GM13976 (cell line): ENCODE measurements at places on chromosomes 16 and 17.

DNA sequence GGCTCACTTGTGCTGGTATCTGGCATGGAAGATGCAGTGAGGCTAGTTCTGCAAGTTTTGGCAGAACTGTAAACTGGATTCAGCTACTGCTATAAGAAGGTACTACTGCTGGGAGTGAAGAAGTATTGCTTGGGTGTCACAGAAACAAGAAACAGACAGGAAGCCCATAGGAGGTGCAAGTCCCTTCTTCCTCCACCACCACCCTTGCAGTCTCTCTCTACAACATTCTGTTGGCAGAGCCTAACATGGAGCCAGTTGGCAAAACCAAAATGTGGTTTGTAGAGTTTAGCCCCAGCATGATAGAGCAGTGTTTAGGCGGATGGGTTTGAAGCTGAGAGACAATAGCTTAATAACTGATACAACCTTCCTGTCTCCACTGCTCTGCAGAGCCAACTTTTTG lies 72.6 kb downstream of the NLK start:
- no peak for DNase-seq

GRCh38 chr16:29809850-29810698 lies 1.9 kb upstream of the PRRT2 start:
- no peak for DNase-seq

GRCh38 chr16:22692034-22692433 lies 121.9 kb upstream of the HS3ST2 start:
- no peak for DNase-seq

GRCh38 chr16:53775821-53776431 lies 72.0 kb downstream of the FTO start:
- DNase-seq: no peak

- no peak for DNase-seq
These were observed 28.6 kb downstream of the ADCY7 start for GRCh38 chr16:50294955-50295354.

DNA sequence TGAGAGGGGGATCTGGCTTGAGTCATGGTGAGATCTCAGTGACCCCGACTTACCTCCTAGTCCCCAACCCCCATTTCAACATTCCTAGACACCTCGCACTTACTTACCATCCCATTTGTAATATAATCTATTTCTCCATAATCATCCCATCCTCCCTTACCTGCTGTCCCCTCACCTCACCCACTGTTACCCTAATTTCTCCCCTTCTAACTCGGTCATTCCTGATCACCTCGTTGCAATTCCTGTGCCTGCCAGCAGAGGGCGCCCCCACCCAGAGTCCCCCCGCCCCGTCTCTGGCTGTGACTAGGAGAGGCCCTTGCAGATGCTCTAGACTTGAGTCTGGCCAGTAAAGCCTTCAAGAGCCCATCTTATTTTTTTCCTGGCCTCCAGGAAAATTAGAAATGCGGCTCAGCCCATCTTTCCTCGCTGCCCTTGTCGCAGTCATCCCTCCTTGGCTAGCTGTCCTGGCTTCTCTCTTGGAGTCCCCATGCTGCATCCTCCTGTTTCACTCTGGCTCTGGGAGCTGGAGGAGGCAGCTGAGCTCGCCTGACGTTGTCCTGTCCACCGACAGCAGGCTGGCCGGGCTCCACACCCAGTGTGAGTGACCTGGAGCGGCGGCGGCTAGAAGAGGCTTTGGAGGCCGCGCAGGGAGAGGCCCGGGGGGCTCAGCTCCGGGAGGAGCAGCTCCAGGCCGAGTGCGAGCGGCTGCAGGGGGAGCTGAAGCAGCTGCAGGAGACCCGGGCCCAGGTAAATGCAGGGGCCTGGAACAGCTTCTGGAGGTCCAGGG lies 5.0 kb downstream of the TBKBP1 start:
- peak; percentile 95 for DNase-seq

DNA sequence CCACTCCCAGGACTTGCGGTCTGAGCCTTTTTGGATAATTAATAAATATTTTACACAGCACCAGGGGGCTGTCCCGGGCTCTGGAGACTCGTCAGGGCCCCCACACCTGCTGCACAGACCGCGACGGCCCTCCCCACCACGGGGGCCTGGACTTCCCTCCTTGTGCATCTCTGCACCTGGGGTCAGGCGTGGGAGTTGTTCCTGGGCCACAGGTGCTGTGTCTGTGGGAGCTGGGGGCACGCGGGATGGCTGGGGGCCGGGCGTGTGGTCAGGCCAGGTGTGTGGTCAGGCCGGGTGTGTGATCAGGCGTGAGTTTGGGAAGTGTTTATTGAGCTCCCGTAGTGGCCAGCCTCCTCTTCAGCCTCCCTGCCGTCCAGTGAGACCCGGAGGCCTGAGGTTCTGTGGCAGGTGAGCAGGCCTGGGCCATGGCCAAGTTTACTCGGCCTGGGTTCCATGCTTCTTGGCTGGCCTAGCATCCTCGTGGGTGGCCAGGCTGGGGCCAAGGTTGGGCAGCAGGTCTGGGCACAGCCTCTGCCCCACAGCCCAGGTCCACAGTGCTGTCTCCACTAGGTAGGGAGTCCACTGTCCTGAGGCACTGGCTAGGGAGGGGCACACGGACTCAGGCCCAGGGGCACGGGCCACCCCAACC lies 1.9 kb upstream of the STUB1 start:
- no peak for DNase-seq

DNA sequence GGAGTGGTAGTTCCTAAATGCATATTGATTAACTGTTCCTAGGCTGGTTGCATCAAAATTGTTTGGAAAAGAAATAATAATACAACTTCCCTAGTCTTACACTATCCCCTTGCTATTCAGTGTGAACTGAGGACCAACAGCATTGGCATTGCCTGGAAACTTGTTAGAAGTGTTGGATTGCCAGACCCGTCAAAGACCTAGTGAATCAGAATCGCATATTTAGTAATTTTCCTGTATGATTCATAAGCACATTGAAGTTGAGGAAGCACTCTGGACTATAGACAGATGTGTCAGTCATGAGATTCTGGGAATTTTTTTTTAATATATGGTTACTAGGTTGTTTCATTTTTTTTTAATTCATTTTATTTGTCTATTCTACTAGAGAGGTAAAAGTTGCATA lies 34.7 kb upstream of the KCNJ16 start:
- no peak for DNase-seq
